ENCODE measurements at places on chromosomes 7 and 10.

DNA sequence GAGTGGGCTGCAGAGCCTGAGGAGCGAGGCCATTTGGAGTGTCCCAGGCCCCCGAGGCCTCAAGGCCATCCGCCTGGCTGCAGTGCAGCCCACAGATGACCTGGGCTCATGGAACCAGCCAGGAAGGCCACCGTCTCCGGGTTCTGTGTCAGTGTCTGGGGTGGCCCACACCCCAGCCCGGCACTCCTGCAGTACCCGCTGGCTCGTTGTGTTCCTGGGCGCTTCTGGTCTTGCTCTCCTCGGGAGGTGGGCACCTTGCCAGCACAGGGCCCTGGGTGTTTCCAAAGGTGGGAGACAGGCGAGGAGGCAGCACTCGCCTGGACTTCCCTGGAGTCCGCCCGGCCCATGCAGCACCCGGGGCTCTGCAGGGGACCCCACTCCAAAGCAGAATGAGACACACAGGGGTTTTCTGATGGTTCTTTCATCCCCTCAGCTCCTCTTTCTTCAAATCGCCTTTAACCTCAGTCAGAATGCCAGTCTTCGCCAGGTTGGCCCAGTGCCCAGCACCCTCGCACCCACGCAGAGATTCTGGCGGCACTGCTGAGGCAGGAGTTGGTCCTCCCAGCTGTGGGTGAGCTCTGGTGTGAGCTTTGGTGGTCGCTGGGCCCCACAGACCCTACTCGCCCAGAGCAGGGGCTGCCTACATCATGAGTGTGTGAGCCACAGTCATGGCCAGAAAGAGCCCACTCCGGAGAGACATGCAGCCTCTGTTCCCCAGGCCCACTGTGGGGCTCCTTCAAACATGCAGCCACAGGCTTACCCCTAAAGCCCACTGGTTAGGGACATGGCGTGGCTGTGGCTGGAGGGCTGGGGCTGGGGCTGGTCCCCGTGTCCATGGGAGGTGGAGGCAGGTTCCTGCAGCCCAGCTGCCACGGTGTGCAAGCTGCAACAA lies 155.7 kb downstream of the EBF3 start:
- DNase-seq = no peak

GRCh38 chr10:103819493-103819892 lies 35.9 kb downstream of the SH3PXD2A start:
- no peak for DNase-seq

DNA sequence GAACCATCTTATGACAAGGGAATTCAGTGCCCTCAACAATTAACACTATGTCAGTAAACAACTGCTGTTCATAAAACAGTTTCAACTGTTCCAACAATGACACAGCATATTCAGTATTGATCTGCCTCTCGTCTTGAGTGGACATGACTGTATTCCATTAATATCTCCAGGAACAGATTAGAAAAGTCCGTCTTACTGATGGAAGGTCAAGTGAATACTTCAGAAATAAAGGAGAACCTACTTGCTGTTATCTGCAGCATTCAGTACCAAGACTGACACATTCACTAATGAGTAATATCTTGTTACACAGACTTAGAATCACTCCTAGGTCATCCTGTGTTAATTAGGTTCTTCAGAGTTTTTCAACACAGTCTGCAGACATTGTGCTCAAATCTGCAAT lies 12.1 kb downstream of the KBTBD2 start:
- no peak for DNase-seq

GRCh38 chr7:7202375-7202720 lies 20.0 kb downstream of the C1GALT1 start:
- no peak for DNase-seq

- DNase-seq = no peak
Observed at GRCh38 chr7:98235901-98236300, 16.1 kb downstream of the TECPR1 start.

DNA sequence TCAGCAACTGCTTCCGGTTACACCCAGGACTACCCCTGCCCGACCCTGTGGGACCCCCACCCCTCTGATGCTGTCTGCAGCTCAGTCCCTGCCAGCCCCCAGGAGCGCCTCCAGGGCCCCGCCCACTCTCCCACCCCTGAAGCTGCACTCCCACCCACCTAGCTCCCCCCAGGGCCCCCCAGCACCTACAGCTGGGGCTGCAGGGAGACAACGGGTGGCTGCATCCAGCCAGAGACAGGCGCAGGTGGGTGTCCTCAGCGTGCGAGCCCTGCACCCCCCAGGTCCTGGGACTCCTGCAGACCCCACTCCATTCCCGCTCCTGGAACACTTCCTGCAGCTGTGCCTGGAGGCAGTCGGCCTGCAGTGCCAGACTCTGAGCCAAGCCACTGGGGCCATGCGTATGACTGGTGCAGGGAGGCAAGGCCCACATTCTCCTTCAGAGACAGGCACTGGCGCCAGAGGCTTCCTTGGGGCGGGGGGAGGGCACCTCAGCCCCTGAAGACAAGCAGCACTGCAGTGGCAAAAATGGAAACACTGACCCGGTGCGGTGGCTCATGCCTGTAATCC lies 6.1 kb downstream of the CYP2W1 start:
- DNase-seq = no peak

GRCh38 chr7:107463139-107464078 lies 6.4 kb upstream of the GPR22 start:
- peak; percentile 38 for DNase-seq

DNA sequence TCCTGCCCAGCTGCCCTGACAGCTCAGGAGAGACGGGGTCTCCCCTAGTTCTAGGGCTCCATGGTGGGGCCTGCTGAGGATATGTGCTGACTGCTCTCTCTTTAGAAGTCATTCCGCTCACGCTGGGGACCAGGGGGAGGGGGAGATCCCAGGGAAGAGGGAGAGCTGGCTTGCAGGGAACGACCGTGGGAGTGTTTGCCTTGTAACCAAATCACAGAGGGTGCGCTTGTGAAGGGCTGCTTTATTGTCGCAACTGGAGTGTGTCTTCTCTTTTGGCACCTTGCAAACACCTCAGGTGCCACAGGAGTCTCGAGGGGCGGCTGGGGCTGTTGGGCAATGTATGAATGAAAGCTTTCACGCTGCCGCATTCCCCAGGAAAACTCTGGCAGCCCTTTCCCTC lies 531.3 kb upstream of the MKI67 start:
- no peak for DNase-seq

DNA sequence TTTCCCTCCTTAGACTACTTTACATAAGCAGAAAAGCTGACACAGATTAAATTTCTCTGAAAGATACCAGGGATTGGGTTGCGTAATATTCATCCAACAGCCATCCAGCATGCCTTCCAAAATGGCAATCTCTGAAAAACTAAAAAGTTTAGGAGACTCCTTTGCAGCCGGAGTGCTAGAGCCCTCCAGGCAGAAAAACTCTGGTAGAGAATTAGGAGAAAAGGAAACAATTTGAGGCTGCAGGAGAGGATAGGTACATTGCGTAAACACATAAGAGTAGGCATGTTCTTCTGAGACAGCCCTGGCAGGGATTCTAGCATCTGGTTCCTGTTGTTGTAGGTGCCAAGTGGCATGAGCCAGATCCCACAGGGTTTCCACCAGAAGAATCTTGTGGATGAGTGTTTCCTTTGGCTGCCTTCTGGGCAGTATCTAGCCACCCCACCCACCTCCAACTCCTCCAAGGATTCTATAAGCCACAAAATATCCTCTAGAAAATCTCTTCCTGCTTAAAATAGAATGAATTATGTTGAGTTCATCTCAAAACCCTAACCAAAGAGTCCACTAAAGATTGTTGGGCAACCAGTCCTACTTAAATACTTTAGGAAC lies 402.4 kb downstream of the HGF start:
- DNase-seq = no peak

- no peak for DNase-seq
Observed at GRCh38 chr7:77912293-77912692, 113.7 kb downstream of the PHTF2 start.

DNA sequence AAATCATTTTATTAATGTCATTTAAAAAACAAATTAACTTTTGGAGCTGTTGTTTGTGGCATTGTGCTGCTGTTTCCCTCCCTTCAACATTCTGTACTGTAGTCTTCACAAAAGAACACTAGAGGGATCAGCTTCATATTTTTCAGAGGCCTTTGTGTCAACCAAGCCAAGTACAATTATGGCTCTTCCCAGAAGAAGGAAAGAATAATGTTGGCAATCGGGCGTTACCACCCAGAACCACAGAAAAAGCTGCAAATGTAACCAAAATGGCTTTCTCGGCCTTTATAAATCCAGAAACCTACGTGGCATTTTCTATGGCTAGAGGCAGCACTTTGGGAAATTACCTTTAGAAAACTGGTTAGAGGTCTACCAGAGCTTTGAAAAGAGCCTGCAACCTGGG lies 98.8 kb upstream of the COL1A2 start:
- no peak for DNase-seq

- DNase-seq = no peak
Observed at GRCh38 chr10:129883626-129884397, 80.3 kb downstream of the EBF3 start.

- no peak for DNase-seq
Observed at GRCh38 chr10:23611308-23612029, 172.6 kb downstream of the OTUD1 start.

DNA sequence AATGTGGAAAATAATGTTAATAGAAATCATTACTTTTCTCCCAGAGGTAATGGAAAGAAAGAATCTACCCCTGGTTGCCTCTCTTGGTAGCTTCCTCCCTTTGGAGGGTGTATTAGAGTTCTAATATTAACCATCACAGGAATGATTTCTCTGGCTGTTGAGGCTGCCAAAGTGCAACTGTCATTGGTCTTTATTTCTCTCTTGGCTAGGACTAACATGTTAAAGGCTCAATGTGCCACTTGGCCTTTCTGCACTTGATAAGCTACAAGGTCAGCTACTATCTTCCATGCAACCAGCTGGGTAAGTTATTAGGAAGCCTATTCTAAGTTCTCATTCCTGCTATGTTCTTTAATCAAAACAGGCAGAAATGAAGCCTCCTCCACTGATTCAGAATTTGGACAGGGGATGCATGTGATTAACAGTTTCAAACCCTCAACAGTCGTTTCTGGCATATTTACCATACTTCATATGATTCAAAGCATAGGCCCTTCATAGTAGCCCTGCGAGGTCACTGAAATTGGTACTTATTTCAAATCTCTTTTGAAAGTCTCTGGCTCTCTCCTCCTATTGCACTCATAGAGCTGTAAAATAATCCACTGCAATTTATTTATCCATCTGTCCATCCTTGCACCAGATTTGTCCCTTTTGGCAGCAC lies 645.0 kb downstream of the SORCS1 start:
- no peak for DNase-seq

- no peak for DNase-seq
Observed at GRCh38 chr7:49325571-49325970, 401.2 kb downstream of the CDC14C start.

- DNase-seq = no peak
Observed at GRCh38 chr7:120421151-120421651, 148.2 kb downstream of the KCND2 start.

GRCh38 chr10:28354511-28354910 lies 51.6 kb upstream of the MPP7 start:
- DNase-seq = no peak

- no peak for DNase-seq
Observed at GRCh38 chr7:158272509-158273137, 315.0 kb downstream of the PTPRN2 start.

DNA sequence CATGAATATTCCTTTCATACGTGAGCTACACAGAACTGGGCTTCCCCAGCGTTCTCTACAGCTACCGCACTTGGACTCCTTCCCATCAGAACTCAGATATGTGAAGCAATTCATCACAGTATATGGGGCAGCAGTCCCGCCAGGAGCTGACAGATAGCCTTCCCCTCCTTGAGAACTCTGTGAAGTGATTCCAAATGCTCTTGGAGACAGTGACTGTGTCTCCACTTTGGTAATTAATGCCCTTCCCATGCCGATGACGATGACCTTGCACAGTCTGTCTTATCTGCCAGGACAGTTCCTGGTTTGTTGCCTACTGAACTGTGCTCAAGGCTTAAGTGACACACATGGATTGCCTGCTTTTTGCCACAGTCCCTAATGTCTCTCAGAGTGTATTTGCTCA lies 75.0 kb upstream of the AFAP1L2 start:
- no peak for DNase-seq

GRCh38 chr10:26706206-26706605 lies 8.7 kb downstream of the PDSS1 start:
- DNase-seq = no peak

DNA sequence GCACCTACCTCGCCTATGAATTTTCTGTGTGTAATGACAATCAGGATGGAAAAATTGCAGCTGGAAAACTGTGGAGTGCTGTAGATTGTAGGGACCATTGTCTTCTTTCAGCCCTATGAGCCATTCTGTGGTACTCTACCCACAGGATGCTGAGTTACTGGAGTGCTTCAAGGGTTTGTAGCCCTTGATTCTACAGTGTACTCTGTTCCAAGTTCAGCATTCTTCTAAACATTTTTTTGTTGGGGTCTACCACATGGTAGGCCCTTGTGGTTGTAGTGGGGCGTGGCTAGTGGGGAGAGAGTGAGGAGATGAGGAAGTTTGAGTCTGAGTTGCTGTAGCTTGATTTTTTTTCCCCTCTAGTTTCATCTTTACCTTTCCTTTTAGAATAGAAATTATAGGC lies 33.5 kb downstream of the REEP3 start:
- DNase-seq = peak; percentile 4

DNA sequence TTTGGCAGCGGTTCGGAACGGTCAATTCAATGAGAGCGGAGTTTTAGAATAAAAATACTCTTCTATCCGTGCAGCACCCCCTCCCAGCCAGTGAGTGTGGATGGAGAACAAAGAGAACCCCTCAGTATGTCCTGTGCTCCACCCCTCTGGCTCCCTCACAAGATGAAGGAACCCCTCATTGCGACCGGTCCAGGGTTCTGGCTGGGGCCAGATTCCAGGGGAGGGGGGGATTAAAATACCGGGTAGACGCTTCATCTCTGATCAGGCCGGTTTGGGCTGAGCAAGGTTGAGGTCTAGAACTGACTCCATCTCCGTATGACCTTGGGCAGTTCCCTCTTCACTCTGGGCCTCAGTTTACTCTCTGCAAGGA lies 5.9 kb downstream of the CYP26C1 start:
- no peak for DNase-seq

DNA sequence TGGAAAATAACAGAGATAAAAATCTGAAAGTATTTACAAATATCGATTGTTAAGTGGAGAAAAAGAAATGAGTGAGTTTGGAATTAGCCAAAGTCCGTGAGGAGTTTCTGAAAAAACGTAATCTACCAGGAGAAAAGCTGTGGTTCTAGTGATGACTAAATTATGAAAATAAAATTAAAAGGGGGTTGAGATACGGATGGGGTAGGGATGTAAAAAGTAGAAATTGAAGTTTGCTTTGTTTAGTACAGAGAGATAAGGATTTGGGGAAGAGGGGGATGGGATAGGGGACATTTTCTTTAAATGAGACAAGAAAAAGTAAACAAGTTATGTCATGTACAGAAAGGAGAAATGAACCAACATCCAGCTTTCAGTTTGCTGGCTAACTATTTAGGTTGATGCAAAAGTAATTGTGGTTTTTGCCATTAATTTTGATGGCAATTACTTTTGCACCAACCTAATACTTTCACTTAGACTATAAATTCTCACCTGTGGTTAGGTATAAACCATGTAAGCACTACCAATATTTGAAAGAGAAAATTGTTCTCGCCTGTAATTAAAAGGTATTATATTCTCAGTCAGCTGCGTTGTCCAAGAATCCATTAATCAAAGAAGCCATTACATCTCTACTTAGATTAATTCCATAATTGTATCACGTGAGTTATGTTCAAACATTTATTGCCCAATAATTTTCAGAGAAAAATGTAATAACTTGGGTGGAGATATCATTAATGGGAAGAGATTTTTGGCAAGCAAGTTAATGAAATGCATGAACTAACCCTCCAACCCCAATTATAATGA lies 143.0 kb upstream of the NRP1 start:
- no peak for DNase-seq
